Left lung (tissue), 14 donors: ENCODE measurements at places on chromosomes 5 and 9. TPM values are rescaled to one million over a fixed set of nuclear protein-coding genes. Genes with fewer than 3 reads are reported as not detected.

DNA sequence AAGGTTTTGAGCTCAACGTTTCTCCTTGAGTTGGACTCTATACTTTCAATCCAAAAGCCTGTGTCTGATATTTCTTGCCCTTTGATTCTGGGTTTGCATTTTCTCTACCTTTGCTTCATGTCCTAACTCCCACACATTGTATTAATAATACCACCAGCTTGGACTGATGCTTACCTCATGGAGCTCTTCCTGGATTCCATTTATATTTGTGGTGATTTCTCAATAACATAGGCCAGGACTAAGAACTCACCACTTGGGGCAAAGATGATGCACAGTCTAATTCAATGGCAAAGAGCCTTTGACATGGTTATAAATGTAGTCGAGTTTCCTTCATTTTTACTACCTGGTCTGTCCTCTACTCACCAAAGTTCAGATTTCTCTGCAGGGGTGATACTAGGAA is 27.5 kb upstream of the EFNA5 start:
- DNase-seq = no peak

GRCh38 chr9:124507880-124508423 is 753 bp upstream of the NR5A1 start:
- DNase-seq = no peak

GRCh38 chr9:112056996-112057395 is 118.1 kb downstream of the SUSD1 start:
- DNase-seq = peak; percentile 47

BRD3OS gene
- polyA plus RNA-seq = 18.8 TPM

DNA sequence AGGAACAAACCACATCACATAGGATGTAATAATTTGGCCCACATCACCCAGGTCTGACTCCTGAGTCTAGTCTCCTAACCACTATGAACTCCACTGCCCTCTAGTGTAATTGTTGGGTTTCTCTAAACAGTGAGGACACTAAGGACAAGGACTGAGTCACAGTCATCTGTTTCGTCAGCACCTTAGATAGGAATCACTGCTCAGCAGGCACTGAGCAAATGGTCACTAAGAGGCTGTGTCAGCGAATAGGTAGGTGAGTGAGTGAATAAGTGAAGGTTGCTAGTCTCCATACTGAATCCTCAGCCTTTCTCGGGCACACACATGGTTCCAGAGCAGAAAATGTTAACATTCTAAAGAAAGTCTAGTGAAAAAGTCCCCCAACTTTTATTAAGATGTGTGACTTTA is 278.6 kb downstream of the SPOCK1 start:
- DNase-seq = no peak

DCTN4 gene
- polyA plus RNA-seq = 64.2 TPM

TRMO gene
- 16.4 TPM for polyA plus RNA-seq

HTR4 gene
- 0.74 TPM for polyA plus RNA-seq

DNA sequence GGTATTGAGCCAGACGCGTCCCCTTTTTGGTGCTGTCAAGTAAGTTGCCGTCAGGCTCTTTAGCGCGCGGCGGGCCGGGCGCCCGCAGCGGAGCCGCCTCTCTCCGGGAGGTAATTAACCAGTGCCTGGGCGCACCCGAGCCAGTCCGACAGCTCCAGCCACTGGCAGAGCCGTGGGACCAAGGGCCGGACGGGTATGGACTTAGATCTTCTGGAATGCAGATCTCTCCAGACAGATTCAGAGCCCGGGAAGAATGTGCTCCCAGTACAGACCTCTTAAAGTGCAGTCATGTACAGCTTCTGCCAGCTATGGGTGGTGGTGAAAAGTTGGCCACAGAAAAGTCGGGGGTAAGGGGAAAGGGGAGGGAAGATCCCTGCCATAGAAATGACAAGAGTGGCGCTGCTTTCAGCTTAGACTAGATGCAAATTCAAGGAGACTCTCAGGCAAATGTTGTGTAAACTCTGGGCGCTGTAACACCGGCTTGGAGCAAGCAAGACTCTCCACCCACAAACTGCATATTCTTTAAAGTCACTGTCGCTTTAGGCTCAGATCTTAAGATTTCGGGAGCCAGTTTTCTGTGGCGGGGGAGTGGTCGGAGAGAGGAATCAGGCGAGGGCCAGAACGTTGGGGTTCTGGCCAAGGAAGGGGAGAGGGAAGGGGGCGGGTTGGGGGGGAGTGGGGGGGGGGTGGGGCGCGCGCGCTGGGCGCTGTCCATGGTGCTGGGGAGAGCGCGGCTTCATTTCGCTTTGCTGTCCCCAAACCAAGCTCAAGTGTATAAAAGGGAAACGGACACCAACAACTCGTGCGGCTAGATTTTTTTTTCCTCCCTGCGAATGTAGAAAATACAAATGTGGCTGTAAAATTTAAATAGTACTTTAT is 29.2 kb downstream of the NR2F1 start:
- DNase-seq = peak; percentile 68

GRCh38 chr9:137227054-137227852 is at the start of gene RNF224:
Gene RNF224, plus strand, starts transcription at chr9:137227502. Its CDS starts 834 bp downstream, at chr9:137228336.
- peak; percentile 82 for DNase-seq

- DNase-seq = no peak
Measured at GRCh38 chr5:137040024-137040423, 459.1 kb downstream of the SPOCK1 start.

ACOT12 gene
- 0.77 TPM for polyA plus RNA-seq

DNA sequence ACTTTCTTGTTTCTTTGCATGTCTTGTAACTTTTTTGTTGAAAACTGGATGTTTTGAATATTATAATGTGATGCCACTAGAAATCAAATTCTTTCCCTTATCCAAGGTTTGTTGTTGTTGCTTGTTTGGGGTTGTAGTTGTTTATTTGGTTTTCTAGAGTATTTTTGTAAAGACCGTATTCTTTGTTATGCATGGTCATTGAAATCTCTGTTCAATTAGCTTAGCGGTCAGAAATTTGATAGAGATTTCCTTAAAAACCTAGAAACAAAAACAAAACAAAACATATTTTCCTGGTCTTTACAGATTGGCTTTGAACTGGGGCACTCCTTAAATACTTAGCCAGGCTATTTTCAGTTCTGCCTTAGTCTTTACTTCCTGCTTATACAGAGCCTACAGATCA is 21.9 kb downstream of the SOX30 start:
- DNase-seq = no peak

DNA sequence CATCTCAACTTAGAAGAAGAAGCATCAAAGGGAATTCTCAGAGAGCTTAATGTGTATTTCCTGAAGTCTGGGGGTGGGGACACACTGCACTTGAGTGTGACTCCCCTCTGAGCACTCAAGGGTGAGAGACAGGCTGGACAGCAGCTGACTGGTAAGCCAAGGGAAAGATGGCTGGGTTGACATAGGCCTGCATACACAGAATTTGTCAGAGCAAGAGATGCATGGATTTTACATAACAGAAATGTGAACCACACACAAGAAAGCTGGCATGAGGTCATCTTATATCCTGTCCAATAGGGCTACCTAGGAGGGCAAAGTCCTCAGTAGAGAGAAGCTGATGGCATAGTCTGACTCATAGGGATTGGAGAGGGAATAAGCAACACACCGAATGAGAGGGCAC is 114.3 kb upstream of the EPB41L4A start:
- DNase-seq = no peak

IL3 gene
- polyA plus RNA-seq = not detected

OBP2B gene
- not detected for polyA plus RNA-seq

PKD2L2 gene
- polyA plus RNA-seq = 0.35 TPM

ALG2 gene
- polyA plus RNA-seq = 31.0 TPM

- DNase-seq = no peak
Measured at GRCh38 chr5:79827159-79827629, 137.6 kb downstream of the CMYA5 start.

IFNA21 gene
- polyA plus RNA-seq = not detected

DNA sequence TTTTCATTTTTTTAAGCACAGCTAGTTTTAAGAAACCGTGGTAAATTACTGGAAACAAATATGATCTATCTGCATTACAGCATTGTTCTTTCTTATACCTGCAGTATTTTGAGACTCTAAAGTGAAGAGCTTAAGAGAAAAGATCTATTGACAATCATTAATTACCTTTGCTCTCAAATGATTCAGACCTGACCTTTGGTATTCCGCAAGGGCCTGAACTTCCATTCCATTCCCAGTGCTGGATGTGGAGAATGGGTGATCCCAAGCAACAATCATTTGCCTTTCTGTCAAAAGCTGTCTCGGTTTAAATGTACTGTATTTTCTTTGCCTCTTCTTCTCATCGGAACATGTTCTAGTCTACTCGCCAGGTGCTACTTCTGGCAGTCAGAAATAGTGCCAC is 18.9 kb downstream of the NREP start:
- DNase-seq = no peak

DNA sequence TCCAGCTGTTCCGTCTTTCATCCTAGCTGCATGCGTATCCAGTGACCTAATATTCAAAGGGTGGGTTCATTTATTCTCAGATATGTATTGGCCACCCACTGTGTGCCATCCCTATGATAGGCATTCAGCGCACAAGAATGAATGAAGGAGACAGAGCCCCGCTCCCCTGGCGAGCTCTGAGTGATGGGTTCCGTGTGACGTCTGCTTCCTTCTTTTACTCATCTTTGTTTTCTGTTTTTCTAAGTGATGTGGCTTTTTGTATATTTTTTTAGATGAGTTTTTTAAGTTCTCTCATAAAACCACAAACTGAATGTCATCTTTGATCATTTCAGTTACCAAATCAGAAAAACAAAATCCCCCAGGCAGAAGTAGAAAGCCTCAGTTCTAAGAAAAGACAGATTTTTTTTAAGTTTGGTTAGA is 168.3 kb upstream of the OTULINL start:
- DNase-seq = no peak

DNA sequence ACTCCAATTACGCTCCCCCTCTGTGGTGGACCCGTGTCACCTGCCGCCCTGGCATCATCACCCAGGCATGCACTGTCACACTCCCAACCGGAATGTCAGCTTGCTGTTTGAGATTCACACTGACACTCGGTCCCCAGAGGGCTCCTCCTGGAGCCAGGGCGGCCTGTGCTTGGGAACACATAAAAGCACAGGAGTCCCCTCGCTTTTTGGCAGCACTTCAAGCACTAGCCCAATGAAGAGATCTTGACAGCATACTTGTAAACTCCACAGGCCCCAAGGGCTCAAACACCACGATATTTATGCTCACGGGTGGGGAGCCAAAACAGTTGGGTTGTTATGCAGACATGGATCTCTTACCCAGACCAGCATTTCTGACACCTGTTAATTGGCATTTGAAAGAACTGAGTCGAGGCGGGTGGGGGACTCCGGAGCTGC is 90.8 kb upstream of the EGFLAM start:
- DNase-seq = no peak

DNA sequence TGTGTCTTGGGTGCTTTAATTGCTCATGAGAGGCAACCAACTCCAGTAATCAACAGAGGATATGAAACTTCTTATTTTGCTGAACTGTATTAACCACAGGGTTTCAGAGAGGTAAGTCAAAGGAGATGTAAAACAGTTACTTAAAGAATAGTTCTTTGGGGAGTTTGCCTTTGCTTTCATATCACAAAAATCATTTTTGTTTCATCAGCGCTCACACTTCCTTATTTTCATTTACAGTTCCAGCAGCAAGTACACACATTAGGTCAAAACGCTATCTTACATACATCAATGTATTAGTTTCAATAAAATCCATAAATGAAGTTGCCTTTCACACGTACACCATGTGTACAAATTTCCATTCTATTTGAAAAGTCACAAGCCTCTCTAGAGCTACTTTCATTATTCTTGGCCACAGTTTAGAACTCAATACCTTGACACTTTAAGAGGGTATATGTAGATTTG is 50.1 kb downstream of the ST8SIA4 start:
- no peak for DNase-seq

DNA sequence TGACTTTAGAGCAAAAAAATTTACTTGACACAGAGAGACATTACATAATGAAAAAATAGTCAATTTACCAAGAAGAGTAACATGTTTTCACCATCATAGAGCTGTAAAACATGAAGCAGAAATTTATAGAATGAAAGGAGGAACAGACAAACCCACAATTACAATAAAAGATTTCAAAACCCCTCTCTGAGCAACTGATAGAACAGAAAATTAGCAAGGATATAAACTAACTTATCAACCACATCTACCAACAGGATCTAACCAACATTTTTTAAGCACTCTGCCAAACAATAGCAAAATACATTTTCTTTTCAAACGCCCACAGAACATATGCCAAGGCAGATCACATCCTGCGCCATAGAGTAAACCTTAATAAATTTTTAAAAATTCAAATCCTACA is 17.9 kb downstream of the SLCO4C1 start:
- no peak for DNase-seq

GRCh38 chr9:129347316-129348120 is 169.5 kb upstream of the IER5L start:
- no peak for DNase-seq

DNA sequence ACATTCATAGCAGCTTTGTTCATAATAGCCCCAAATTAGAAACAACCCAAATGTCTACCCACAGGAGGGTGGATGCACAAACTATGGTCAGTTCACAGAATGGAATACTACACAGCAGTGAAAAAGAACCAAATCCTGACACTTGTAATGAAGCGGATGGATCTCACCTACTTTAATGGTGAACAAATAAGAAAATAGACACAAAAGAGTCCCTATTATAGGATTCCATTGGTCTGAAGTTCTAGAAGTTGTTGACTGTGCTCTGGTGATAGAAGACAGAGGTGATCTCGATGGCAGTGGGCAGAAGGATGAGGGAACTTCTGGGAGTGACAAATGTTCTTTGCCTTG is 20.6 kb upstream of the LAMC3 start:
- DNase-seq = no peak

GRCh38 chr5:96288166-96288844 is 144.7 kb downstream of the PCSK1 start:
- no peak for DNase-seq

ARSI gene
- 28.3 TPM for polyA plus RNA-seq

GRCh38 chr5:155726267-155726666 is 600.7 kb upstream of the SGCD start:
- DNase-seq = no peak

GRCh38 chr5:179235416-179236400 is 109.6 kb downstream of the ADAMTS2 start:
- DNase-seq = peak; percentile 7

IL7R gene
- polyA plus RNA-seq = 7.3 TPM

DNA sequence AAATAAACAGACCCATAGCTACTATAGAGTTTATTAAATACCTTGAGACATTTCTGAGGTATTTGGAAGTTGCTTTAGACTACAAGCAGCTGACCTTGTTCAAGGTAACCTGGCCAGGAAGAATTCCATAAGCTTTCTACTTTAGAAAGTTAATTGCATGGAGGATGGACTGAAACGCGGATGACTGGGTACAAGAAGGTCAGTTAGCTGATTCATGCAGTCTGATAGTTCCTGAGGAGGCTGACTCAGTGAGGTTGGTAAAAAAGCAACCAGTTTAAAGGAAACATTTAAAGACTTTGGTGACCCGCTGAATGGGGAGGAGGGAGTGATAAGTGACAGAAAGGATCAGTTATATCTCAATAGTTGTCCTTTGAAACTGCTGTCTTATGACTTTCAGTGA is 670.1 kb upstream of the CDH9 start:
- DNase-seq = no peak

IFNA17 gene
- not detected for polyA plus RNA-seq
